ENCODE measurements at places on chromosomes 12 and 14.

DNA sequence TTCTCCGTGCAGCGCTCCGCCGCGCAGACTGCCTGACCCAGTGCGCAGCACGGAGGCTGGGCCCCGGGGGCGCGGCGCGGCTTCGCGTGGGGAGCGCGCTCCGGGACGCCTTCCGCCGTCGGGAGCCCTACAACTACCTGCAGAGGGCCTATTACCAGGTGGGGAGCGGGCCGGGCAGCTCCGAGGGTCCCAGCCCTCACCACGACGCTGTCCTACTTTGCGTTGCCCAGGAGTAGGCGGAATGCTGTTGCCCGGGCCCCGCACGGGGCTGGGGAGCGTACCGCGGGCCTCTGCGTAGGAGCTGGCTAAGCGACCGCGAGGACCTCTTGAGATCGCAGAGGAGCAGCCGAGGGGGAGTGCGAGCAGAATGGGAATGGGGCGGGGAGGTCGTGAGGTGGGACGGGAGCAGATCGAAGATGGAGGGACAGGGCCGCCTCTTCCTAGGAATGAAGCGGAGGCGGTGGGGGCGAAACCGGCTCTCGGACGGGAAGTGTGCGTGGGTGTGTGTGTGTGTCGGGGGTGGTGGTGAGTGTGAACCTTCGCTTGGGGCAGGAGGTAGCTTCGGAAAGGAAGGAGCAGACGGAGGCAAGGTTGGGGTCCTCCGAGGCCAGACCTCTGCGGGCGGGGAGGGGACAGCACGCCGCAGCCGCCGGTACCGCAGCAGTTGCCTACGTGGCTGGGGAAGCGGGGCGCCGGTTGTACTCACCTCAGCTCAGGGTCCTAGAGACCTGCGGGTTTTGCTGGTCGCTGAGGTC lies 751 bp downstream of the P3H3 start:
- DNase-seq = peak; percentile 73

DNA sequence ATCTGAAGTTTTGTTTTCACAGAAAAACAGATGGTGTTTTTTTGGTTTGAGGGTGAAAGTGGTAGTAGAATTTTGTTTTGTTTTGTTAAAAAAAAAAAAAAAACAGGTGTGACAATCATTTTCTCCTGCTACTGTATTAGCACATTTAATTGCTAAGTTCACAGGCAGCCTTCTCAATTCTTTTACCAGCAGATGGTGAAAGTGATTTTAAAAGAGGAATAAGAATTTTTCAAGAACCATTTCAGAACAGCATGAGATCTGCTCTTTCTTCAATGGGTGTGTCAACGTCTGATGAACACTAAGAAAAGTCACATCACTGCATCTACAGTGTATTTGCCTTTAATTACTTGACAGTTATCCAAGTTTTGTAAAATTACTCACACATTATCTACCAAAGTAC lies 303.7 kb upstream of the USP15 start:
- no peak for DNase-seq

DNA sequence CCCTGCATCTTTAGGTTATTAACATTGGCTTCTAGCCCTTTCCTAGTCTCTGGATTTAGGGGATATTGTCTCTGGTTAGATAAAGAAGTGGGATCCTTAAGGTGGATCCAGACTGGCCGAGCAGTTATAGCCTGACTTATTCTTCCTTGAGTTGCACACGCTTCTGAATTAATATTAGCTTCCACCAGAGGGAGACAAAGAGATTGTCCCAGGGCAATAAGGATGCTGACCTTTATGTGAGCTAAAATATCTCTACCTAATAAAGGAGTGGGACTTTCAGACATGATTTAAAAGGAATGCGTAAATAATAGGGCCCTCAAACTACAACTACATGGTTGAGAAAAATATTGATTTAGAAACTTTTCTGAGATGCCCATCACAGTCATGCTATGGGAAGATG lies 139.7 kb downstream of the SLCO1B3 start:
- no peak for DNase-seq

DNA sequence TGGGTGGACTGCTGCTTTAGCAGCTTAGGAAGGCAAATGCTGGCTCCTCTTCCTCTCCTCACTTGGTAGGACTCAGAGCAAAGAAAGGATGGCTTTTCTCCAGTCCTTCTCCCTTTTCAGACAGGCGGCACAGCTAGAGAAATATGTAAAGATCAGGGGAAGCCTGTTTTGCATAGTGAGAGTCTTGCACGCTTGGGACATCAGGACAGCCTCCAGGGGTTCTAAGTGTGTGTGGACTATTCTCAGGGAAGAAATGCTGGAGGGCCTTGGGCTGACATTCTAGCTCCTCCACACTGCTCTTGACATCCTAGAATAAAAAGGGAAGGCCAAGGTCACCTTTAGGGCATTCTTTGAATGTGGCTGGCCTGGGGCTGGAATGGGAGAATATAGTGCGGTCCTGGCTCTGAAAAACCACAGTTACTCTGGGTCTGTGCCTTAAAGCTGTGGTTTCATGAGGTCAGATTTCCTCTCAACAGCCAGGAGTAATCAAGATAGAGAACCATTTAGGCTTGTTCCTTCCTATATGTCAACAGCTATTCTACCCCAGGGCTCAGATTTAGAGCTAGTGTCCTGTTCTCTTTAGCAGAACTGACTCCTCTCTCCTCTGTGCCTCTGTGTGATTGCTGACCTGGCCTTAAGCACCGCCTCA lies 24.3 kb downstream of the CMA1 start:
- peak; percentile 16 for DNase-seq

DNA sequence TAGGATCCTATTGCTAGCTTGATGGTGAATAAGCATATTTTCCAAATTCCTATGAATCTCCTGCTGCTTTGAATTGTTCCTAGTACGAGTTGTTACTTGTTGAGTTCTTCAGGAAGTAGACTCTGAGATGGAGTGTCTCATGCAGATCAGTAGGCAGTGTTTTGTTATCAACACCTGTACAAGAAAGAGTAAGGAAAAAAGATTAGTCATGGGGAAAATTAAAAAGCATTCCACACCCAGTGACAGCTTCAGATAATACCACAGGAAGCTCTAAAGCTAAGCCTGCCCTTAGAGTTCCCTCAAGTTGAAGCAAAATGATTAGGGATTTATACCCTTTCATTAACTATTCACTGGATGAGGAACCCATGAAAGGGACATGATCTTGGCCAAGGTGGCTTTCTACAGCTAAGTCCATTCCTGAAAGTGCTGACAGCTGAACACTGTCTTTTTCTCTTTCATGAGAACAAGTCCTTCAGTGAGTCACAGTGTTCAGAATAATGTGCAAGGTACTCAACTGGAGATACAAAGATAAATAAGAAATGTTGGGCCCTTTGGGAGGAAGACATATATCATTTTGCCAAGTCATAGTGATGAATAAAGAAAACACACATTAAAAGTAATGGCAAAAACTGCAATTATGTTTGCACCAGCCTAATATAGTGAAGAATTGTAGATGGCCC lies 49.1 kb downstream of the CCER1 start:
- DNase-seq = no peak

DNA sequence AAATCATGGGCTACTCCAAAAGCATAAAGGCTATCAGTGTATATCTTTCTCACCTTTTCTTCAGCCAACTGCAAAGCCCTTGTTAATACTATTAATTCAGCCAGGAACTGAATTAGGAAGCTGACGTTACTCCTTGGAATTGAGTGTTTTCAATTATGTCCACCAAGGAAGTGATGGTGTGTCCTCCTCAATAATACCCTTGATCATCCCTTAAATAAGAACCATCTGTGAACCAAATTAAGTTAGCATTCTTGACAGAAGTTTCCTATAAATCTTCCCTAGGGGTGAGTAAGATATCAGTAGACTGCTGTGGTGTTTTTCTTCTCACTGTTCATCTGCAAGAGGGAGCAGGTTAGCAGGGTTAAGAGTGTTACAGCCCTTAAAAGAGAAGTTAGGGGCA lies 252.3 kb upstream of the AVPR1A start:
- DNase-seq = no peak

DNA sequence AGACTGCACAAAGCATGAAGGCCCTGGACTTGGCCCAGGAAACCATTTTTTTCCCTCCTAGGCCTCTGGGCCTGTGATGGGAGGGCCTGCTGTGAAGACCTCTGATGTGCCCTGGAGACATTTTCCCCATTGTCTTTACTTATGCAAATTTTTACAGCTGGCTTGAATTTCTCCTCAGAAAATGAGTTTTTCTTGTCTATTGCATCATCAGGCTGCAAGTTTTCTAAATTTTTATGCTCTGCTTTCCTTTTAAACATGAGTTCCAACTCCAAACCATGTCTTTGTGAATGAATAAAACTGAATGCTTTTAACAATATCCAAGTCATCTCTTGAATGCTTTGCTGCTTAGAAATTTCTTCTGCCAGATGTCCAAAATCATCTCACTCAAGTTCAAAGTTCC lies 43.7 kb upstream of the TRHDE start:
- no peak for DNase-seq

DNA sequence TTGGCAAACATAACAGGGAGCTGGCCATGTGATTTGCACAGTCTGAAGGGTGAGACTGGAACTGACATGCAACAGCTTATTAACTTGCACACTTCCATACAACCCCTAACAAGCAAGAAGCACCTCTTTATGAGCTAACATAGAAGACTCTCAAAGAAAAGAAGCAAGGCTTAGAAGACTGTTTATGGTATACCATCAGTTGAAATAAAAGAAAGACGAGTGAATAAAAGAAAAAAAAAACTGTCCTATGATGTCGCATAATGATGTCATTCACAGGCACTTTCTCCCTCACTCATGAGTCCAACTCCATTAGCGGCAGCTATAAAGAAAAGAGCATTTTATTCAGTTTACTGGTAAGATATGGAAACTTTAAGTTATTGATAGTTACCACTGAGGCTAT lies 3.3 kb upstream of the MDM1 start:
- DNase-seq = no peak

- no peak for DNase-seq
Observed at GRCh38 chr12:117356048-117356447, 5.4 kb downstream of the NOS1 start.

GRCh38 chr14:75258079-75258802 lies 20.4 kb upstream of the FOS start:
- DNase-seq = peak; percentile 58

DNA sequence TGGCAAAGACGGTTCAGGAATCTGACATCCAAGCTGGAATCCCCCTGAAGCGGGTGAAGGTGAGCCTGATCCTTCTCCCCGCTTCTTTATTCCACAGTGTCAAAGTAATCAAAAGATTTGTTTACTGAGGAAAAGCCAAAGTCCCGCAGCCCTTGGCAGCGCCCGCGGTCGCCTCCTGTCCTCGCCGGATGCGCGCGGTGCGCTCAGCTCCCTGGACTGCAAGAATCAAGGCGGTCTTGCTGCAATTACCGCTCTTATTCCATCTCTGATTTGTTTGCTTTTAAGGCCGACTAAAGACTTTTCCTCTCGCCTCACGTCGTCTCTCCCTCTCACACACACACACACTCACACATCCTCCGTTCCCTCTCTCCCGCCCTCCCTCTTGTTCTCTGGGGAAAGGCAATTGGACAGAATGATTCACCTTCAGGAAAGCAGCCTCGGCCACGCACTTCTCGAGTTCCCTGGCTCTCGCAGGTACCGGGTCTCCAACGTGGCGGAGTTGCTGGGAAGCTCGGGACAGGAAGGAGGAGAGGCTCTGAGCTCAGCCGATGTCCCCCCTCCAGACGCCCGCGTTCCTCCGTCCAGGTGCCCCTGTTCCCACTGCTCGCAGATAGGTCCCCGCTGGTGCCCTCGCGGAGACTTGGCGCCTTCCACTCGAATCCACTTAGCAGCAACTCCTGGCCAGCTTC lies 68.6 kb upstream of the USP15 start:
- peak; percentile 14 for DNase-seq

DNA sequence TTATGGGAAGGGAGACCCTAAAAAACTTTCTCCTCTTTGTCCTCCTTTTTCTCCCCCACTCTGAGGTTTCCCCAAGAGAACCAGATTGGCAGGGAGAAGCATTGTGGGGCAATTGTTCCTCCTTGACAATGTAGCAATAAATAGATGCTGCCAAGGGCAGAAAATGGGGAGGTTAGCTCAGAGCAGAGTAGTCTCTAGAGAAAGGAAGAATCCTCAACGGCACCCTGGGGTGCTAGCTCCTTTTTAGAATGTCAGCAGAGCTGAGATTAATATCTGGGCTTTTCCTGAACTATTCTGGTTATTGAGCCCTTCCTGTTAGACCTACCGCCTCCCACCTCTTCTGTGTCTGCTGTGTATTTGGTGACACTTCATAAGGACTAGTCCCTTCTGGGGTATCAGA lies 4.6 kb upstream of the RPS26 start:
- no peak for DNase-seq

GRCh38 chr12:5691943-5692342 lies 253.1 kb downstream of the ANO2 start:
- no peak for DNase-seq

GRCh38 chr12:107378609-107379008 lies 285.3 kb upstream of the CRY1 start:
- DNase-seq = no peak

DNA sequence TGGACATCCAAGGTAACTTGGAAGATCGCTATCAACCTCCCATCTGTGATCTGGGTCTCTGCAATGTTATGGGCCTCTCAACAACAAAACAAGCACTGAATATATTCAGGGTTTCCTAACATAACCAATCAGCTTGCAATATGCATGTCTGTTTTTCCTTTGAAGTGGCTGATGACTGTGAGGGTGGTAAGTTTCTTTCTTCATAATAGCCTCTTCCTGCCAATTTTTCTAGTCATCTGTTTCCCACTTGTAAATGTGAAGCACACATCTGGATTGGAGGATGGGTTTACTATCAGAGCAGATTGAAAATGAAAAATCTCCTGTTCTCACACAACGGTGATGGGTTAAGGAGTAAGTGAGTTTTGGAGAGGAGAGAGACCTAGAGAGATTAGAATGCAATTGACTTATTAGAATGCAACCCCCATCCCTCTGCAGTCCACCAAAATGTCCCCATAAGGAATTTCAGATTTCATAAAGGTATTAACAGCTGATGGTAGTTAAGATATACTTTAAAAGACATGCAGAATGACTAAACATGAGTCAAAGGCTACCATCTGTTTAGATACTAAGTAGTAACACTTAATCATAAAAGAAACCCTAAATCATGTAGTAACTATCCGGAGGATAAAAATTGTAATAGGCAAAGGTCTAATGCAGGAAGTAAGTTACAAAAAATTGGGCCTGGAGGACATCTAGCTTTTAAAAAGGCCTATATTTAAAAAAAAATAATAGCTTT lies 58.4 kb upstream of the SAV1 start:
- DNase-seq = peak; percentile 88

- no peak for DNase-seq
Observed at GRCh38 chr12:103369929-103370328, 125.8 kb downstream of the C12orf42 start.

DNA sequence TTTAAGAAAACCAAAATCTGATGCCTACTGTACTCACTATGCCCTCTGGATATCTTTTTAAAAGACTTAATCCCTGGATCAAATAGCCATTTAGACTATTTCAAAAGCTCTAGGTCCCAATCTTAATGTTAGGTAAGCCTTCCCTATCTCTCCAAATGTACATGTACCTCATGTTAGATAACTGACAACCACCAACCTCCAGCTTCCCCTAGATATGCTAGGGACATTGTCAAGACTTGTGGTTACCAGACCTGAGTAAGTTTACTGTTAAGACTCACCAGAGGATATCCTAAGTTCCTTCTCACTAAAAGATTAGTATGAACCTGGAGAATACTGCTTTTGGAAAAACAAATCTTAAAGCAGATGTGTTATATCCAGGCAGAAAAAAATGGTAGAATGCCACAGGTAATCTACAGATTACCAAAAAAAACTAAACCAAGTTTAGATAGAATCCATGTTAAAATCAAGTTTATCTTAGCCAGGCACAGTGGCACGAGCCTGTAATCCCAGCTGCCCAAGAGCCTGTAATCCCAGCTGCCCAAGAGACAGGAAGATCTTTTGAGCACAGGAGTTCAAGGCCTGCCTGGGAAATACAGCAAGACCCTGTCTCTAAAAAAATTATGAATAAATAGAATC lies 9.7 kb downstream of the NAP1L1 start:
- DNase-seq = no peak
